ENCODE measurements at places on chromosomes 7 and 10.

- no peak for DNase-seq
Measured at GRCh38 chr10:110789604-110790433, 81.9 kb upstream of the PDCD4 start.

- no peak for DNase-seq
Measured at GRCh38 chr7:106369352-106369751, 84.6 kb upstream of the NAMPT start.

DNA sequence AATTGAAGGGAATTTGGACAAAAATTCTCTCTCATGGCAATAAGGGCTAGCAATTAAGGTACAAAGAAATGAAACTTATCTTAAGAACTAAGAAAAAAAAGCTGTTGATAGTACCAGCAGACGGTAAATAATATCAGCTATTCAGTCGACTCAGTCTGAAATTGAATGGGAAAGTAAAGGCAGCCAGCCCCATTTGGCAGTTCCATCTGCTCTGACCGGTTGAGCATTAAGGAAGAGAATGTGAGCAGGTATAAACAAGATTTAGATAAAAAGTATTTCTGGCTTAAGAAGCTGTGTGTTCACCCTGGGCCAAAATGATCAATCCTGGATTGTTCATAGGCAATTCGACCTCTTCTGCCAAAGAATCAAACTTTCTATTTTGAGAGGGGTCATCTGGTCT, 154.6 kb upstream of the NPVF start:
- DNase-seq: no peak

DNA sequence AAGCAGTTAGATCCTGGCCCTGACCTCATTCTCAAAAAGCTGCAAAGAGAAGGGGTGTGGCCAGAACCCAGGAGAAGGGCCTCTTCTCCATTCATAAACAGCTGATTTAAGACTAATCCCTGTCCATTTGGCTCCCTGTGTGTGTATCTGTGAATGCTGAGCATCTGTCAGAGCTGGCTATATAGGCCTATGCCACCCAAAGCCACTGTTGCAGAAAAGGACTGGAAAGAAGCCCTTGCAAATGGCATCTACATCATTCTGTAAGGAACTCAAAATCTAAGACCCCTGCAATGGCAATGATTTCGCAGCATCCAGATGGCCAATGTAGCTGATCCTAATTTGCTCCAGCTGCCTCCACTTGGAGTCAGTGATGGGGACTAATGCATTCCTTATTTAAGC, 384.5 kb downstream of the KCNMA1 start:
- no peak for DNase-seq

- DNase-seq: no peak
Measured at GRCh38 chr7:80047856-80048459, 86.7 kb upstream of the GNAI1 start.

DNA sequence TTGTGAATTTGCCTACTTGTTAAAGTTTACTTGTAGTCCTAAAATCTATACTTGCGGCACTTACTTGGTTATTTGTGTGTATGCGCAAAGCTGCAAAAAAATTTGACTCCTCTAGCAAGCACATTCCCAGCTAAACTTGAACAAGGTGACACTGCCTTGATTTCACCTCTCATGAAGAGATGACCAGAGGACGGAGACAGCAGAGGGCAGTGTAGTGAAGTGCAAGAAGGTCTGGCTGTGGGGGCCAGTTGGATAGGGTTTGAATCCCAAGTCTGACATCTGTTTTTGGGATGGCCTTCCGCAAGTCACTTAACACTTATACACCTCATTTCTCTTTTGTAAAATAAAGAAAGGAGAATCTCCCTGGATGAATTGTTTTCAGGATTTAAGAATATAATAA, 15.7 kb downstream of the SLK start:
- peak; percentile 67 for DNase-seq

- DNase-seq: no peak
Measured at GRCh38 chr7:1856161-1856887, 186.2 kb downstream of the ELFN1 start.

DNA sequence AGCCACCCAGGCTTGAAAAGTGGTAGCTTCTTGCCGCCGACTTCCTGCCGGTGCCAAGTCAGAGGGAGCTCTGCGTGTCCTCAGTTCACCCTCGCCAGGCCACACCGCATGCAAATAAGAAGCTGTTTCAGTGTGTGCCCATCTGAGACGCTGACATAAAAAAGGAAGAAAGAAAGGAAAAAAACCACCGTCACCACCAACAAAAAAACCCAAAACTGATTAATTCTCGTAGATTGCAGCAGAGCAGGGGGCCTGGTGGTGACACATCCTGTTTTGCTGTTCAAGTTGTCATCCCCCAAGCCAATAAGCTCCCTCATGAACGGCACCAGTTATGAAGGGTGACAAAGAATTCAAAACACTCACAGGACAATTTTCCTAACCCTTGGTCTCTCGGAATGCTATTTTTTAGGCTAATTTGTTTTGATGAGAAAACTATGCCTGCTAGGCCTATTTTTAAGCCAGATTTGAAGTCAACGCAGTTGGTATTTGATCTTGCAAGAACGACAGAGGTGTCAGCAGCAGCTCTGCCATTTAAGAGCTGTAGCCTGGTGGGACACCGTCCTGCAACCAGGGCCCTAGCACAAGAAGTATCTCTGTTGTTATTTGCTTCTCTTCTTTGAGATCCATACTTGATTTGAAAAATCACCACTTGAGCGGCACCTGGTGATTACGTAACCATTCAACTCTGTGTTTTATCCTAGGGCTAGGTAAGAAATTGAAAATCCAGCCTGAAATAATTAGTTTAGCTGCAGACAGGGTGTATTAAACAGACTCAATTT, 145.6 kb downstream of the PFKFB3 start:
- DNase-seq: peak; percentile 84

- no peak for DNase-seq
Measured at GRCh38 chr7:108581655-108582491, 12.2 kb downstream of the DNAJB9 start.

DNA sequence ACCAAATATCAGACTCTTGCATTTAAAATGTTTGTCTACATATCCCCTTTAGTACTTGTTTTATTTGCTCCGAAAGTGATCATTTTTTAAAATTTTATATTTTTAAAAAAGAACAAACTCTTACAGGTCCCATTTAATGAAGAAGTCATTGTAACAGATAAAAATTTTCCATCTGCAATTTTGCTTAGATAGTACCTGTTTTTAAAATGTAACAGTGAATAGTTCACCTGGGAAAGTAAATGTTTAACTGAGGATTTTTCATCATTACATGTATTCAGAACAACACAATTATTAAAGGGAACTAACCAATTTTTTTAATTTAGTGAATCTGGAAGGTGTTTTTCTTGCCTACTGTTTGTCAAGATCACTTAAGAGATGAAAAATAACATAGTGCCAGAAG, 1099.5 kb upstream of the PHF14 start:
- no peak for DNase-seq

DNA sequence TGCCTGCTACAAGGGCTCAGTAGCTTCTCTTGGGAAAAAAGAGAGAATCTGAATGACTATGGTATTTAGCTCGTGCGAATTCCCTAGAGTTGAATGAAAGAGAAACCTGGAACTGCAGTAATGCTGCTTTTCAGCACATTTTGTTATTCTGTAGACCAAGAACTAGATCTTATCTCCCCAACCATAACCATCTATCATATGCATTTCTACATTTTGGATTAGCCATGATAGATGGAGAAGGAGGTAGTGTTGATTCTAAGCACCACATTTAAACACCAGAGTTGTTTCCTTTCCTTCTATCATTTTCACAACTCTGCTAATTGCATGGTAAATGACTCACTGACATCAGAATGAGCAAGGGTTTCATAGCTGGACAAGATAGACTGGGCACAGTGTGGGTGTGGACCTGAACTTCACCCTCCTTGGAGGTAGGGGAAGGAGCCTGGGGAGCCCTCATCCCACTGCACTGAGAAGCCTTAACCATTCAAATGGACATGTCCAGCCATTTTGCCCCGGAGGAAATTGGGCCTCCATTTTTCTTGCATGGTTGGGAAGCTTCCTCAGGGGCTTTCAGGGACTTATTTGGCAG, 55.3 kb upstream of the BMPER start:
- no peak for DNase-seq

DNA sequence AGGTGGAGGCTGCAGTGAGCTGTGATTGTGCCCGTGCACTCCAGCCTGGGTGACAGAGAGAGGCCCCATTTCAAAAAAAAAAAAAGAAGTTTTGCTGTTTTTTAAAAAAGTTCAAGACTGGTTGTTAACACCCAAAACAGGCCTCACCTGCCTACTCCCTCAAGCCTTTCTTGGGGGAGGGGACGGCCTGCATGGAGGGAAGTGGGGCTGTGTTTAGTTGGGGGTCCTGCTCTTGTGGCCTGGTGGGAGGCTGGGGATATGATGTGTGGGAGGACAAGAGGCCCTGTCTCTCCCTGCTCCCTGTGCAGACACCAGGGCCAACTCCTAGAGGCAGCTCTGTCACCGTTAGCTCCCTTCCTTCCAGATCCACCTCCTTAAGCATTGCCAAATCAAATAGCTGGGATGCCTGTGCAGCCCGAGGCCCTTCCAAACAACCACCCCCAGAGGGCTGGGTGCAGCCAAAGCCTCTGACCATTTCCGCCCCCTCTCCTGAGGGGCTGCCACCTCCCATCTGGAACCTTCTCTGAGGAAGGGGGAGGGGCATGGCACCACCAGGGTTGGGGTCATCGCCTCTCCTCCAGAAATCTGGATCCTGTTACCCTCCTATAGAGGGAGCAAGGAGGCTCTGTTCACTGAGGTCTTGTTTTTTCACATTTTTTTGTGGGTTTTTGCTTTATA, 32.9 kb upstream of the ANKRD2 start:
- DNase-seq: no peak

DNA sequence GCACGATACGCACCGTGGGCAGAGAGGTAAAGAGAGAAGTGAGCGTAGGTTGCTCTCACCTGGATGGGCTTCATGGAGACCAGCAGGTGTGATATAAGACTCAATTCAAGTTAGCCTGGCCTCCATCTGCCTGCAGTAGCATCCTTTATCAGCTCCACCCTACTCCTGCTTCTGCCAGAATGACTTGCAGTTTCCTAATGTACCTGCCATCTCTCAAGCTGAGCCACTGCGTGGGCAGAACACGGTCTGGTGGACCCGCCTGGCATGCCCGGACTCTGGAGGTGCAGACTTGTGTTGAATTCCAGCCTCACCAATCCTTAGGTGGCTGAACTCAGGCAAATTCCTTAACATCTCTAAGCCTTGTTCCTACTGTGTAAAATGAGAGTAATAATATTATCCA, 64.3 kb downstream of the STEAP1B start:
- no peak for DNase-seq

DNA sequence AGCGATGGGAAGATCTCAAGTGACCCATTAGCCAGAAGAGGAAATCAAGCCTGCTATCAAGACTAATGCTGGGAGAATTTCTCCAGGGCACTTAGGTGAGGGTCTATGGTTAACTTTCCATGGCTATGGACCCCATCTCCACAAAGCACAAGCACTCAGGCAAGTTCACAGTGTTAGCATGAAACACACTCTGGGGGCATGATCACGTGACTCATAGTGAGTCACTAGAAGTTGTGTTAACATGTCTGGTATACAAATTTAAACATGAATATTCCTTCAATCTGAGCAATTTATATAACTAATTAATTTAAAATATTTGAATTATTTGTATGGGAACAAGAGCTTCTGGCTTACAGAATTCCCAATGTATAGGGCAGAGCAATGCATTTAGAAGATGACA, 131.8 kb downstream of the FAM204A start:
- no peak for DNase-seq

DNA sequence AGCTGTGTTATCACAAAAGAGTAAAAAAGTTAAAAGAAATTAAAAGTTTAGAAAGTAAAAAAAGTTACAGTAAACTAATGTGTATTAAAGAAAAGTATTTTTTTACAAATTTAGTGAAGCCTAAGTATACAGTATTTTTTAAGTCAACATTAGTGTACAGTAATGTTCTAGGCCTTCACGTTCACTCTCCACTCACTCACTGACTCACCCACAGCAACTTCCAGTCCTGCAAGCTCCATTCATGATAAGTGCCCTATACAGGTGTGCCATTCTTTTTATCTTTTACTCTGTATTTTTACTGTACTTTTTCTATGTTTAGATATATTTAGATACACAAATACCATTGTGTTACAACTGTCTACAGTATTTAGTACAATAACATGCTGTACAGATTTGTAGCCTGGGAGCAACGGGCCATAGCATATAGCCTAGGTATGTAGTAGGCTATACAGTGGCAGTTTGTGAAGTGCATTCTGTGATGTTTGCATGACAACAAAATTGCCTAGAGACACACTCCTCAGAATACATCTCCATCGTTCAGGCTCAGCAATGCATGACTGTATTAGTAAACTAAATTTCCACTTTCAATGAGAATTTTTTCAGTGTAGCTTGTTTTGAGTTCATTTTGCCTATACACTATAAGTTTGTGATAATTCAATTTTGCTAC, 539.9 kb upstream of the C7orf33 start:
- DNase-seq: no peak

DNA sequence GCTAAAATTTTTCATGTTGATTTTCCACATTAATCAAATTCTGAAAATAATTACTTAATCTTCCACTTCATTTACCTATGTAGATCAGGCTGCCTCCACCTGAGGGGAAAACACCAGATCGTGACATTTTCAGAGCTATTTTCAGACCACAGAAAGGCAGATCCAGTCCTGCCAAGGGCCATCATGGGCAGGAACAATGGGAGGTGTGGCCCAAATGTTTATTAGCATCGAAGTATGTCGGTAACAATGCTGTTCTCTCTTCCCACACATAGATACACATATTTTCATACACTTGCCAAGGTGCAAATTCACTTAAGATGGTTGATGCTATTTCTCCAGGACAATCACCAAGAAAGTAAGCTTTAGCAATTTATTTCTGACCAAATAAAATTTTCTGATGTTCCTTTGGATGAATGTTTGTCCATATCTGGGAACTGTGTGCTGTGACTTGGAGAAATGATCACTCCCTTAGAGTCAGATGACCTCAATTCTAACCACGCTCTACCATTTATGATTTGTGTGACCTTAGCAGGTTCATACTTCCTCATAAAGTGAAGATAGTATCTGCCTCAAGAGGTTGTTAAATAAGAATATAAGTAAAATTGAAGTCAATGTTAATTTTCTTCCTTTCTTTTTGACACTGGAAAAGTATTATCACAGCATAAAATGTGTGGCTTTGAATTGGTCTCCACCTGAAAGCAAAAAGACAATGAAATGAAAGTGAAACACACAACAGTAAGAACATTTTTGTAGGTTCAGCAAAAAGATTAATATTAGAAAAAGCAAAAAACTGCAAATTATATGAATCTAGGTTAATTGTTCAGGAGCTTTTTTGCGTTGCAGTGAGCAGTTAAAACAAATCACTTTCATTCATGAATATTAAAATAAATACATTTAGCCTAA, 310.4 kb upstream of the PHF14 start:
- DNase-seq: no peak

GRCh38 chr10:5490032-5490431, 9.3 kb downstream of the CALML5 start:
- no peak for DNase-seq

GRCh38 chr10:133276435-133277201, at the start of gene ADAM8:
Gene ADAM8, minus strand, starts transcription at chr10:133276868. Its CDS starts 51 bp downstream, at chr10:133276817.
- no peak for DNase-seq

DNA sequence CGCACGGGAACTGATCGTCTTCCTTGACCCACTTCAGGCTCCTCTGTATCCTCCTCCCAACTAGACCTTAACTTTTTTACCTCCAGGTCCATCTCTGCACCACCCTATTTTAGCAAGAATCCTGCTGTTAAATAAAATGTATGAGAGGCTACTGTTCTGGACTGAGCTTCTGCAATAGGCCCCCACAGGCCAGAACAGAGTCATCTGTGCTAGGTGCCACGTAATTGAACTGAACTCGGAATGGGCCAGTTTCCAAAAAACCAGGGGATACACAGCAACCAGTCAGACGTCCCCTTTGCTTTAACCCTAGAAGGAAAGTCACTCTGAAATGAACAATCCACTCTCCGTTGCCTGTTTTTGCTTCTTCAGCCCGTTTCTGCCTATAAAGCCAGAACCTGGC, 71.3 kb downstream of the CHST15 start:
- DNase-seq: no peak

Data from globus pallidus (tissue), 1 donor.